ENCODE measurements at places on chromosomes 1 and 21.

GRCh38 chr21:34154878-34155277 lies 81.5 kb downstream of the MRPS6 start:
- peak; percentile 54 for DNase-seq

DNA sequence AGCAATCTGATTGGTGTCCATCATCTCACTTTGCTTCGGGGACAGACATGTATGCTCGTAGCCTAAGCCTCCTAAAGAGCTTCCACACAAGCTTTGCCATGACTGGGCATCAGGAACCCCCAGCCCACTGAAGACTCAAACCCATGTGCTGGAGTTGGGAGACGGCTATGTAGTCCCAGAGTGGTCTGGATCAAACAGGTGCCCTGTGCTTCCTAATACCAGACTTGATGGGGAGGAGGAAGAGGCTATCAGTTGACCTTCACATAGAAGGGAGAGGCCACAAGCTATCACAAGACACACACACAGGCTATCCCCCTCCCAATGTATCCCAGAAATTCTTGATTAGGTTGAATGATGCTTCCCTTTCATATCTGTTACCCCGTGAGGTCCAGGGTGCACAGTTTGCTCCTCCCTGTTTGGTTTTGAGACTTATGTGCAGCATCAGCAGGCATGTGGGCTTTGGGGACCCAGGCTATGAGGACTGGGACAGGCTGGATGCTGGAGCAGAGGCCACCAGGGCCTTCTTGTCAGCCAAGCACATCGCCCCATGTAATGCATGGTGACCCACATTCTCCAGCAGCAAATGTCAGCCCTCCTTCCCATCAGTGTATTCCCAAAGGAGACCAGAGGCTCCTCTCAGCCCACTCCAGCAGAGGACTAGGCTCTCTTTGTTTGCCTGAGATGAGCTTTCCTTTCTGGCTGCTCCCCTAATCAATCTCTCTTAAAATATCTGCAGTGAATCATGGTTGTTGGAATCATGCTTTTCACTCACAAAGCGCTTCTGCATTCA lies 159.8 kb downstream of the GRIK3 start:
- no peak for DNase-seq

DNA sequence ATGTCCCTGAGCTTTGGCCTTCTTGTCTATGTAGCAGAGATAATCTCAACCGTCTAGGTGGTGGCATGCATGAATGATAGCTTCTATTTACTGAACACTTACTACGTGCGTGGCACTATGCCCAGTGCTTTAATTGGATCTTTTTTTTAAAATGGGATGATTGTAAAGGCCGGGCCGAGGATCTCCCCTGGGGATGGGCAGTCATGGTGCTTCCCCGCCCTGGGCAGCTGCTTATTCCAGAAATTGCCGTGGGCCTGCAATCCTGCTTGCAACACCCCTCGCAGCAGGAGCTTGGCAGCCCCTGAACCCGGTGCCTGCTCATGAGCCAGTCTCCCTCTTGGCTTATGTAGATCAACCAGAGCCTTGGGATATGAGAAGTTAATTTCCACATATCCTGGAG lies 360.7 kb downstream of the CAMTA1 start:
- no peak for DNase-seq

DNA sequence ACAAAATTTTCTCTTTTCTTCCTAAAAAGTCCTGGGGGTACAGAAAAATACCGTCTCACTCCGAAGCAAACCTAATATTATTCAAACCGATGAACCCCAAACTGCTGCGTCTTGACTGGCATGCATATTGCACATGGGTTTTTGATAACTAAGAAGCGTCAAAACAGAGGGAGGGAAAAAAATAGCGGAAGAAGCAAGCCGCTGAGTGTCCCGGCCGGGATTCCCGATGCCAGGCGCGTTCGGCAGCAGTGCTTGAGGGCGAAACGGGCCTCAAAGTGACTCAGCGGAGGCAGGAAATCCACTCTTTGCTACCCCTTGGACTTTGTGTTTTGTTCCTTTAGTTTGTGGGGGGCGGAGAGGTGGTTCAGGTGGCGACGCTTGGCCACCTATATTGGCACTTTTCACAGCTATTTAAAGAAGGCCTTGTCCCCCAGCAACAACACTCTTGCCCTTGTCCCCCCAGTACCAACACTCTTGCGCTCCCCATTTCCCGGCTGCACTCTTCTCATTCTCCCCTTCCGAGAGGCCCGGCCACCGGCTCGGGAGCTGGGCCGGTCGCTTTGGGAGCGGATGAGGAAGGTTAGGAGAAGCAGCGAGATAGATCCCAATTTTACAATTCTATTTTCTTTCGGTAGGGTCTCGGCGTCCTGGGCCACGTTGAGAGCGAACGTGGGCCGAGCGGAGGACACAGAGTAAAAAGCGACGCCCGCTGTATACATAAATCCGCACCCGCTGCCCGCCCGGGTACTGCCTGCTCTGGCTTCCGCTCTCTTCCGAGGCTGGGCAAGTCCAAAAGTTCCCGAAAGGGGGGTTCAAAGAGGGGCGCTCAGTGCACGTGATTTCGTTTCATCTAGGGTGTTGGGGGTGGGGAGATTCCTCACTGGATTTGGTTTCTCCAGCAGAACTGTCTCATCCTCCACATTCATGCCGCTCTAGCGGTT lies 2.5 kb downstream of the LMX1A start:
- no peak for DNase-seq

- no peak for DNase-seq
Measured at GRCh38 chr1:168689726-168690602, 39.0 kb downstream of the DPT start.

DNA sequence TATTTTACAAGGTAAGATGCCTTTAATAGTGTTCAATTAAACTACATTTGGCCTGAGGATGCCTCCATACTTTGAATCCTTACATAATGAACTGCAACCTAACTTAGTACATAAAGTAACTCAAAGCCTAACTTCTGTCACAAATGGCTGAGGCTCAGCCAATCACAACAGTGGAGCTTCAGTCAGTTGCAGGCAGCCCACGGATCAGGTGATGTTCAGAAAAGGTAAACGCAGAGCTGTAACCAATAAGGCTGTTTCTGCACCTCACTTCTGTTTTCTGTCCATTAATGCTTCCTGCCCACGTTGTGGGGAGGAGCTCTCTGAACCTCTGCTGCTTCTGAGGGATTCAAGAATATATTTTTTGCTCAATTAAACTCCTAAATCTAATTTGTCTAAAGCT lies 94.8 kb upstream of the KIAA0040 start:
- DNase-seq = peak; percentile 43

- no peak for DNase-seq
Measured at GRCh38 chr1:113168946-113169345, 95.9 kb downstream of the LRIG2 start.

- DNase-seq = no peak
Measured at GRCh38 chr1:221775206-221775605, 33.3 kb upstream of the DUSP10 start.

GRCh38 chr1:182217967-182218366 lies 156.5 kb upstream of the ZNF648 start:
- no peak for DNase-seq

DNA sequence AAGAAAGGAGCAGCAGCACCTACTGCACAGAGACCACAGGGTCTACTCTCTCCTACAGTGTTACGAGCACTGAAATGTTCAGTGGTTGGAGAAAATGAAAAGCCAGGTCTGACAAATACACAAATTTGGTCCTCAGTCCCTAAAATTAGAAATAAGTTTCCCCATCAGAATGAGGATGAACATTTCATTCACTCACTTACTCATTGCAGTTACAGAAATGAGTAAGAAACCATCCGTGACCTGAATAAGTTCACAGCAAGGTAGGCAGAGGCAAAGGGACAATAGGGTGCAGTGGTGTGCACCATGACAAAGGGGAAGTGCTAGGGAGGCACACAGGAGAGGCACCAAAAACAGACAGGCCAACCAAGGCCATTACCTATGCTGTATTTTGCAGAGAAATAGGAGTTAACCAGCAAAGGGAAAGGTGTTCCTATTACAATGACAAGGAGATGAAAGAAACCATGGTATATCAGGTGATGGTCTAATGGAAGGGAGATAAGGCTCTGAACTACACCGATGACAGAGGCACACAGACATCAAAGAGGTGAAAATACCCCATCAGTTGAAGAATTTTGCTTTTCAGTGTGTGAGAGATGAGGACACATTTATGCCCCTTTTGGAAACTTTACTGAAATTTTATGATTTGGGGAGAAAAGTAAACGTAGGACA lies 29.4 kb downstream of the VAV3 start:
- DNase-seq = peak; percentile 72

DNA sequence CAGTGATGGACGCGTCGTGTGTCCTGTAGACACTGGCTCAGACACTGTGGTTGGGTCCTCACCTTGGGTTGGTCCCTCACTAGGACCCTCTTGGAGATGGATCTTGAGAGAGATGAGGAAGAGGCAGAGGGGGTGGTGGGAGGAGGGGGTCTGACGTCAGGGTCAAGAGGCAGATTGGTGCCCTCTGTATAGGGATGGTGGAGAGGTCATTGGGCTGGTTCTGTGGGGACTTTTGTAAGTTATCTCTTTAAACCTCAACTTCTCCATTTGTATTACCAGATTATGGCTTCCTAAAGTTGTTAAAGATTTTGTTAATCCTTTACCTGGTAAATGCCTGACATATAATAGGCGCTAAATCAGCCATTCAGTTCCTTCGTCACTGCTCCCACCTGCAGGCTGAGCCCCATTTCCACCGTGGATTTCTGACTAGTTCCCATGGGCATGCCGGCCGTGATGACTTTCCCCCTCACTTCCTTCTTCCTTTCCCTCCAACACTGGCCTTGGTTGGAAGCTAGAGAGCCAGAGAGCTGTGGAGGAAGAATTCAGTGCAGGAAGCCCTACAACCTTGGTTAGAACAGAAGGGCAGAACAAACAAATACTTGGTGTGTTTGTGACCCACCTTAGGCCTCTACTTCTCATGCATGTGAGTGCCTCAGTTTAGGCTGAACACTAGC lies 8.6 kb downstream of the H6PD start:
- no peak for DNase-seq

DNA sequence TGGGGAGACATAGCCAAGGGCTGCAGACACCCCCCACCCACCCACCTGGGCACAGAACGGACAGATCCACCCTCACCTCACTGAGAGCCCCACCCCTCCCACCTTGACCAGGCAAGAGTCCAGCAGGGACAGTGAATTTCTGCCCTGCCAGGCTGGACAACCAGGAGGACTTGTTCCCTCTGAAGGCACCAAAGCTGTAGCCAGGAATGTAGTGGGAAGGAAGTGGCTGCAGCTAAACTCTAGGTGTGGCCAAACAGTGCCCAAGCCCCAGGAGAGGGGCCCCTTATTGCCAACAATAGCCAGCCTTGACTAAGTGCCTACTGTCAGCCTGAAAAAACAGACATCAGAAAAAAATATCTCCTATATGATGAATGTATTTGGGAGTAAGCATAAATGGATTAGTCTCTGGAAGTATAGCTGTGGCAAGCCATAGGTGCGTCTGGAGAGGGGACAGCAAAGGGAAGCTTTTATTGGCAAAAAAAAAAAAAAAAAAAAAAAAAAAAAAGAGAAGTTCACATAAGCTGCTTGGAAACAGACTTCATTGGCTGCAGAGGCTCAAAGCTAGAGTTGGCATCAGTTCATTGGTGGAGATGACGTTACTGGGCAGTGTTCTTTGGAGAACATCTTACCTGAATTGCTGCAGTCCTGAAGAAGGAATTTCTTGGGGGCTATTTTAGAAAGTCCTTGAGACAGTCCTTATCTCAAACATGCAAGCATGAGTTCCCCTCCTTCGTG lies 64.1 kb upstream of the TMEM51 start:
- no peak for DNase-seq
